ENCODE measurements at places on chromosomes 4 and X.
A peak's percentile ranks its signal among the peaks of the same experiment; 100 is the strongest.

GRCh38 chrX:56788717-56789122 lies 59.7 kb downstream of the NBDY start:
- DNase-seq: peak; percentile 81

- DNase-seq: peak; percentile 75
Measured at GRCh38 chr4:40055863-40056715, 561 bp upstream of the N4BP2 start.

- DNase-seq: no peak
Measured at GRCh38 chrX:9627922-9628321, 137.7 kb downstream of the GPR143 start.

DNA sequence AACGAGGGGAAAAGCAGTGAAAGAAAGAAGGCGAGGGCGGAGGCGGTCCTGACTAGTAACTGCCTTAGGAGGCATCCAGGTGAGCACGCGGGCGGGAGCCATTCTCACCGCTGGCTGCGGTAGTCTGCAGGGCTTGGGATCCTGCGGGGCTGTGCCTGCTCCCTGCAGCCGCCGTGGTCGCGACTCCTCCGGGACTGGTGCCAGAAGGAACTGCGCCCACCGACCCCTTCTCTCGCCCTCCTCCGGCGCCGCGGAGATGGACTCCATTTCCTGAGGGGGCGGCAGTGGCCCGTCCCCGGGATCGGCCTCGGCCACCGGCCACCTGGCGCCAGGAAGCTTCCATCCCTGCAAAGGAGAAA lies 543 bp downstream of the NFXL1 start:
- DNase-seq: peak; percentile 49

- no peak for DNase-seq
Measured at GRCh38 chrX:117910216-117910615, 206.4 kb downstream of the KLHL13 start.

- peak; percentile 89 for DNase-seq
Measured at GRCh38 chr4:106315968-106316772, at the start of the genes AIMP1 and TBCK. Gene AIMP1, plus strand, starts transcription at chr4:106316550. Its CDS starts 8,460 bp downstream, at chr4:106325010. Gene TBCK, minus strand, starts transcription at chr4:106316209. Its CDS starts 7,249 bp downstream, at chr4:106308960.

GRCh38 chr4:19720610-19721009 lies 531.1 kb upstream of the SLIT2 start:
- no peak for DNase-seq

GRCh38 chr4:117692538-117692937 lies 341.7 kb upstream of the NDST3 start:
- no peak for DNase-seq

DNA sequence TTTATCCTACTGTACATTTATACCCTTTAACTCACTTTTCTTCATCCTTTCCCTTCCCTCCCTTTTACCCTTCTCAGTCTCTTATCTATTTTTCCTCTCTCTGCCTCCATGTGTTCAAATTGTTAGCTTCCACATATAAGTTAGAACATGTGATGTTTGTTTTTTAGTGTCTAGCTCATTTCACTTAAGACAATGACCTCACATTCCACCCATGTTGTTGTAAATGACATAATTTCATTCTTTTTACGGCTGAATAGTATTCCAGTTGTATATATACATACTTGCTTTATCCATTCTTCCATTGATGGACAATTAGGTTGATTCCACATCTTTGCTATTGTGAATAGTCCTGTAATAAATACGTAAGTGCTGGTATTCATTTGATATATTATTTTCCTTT lies 7.3 kb upstream of the CXCL3 start:
- no peak for DNase-seq

GRCh38 chrX:120517936-120518335 lies 42.8 kb downstream of the CUL4B start:
- no peak for DNase-seq

DNA sequence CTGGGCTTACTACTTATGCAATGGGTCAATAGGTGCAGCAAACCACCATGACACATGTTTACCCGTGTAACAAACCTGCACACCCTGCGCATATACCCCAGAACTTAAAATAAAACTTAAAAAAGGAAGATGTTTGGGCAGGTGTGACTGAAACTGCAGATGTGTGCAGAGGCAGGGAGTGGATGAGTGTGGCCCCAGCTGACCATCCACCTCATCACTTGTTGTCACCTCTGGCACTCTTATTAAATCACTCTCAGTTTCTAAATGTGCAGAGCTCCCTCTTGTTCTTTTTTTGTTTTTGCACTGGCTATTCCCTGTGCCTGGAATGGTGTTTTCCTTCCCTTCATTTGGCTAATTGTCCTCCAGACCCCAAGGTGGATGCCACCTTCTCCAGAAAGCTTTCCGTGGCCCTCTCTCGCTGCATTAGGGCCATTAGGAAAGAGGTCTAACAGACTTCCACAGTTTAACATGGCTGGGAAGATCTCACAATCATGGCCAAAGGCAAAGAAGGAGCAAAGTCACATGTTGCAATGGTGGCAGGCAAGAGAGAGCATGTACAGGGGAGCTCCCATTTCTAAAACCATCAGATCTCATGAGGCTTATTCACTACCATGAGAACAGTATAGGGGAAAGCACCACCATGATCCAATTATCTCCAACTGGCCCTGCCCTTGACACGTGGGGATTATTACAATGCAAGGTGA lies 58.5 kb downstream of the SLC2A9 start:
- no peak for DNase-seq

DNA sequence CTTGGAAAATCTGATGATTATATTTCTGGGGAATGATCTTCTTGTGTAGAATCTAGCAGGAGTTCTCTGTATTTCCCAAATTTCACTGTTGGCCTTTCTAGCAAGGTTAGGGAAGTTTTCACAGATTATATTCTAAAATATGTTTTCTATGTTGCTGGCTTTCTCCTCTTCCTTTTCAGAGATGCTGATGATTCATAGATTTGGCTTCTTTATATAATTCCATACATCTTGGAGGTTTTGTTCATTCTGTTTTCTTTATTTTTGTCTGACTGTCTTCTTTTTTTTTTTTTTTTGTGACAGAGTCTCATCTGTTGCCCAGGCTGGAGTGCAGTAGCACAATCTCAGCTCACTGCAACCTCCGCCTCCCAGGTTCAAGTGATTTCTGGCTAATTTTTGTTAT lies 957.9 kb upstream of the SLIT2 start:
- DNase-seq: no peak

DNA sequence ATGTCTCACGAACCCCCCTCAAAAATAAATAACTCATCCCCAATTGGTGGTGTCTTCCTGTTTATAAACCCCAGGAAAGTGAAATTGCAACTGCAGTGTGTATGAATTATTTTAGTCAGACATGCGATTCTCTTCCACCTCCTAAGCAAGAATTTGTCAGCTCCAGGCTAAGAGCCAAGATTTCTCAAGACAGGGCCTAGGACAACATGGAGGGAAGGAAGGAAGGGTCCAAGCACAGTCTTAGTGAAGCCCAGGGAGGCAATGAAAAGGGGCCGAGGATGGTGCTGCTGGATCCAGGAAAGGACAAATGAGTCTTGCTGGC lies 20.0 kb downstream of the SH3KBP1 start:
- DNase-seq: no peak

DNA sequence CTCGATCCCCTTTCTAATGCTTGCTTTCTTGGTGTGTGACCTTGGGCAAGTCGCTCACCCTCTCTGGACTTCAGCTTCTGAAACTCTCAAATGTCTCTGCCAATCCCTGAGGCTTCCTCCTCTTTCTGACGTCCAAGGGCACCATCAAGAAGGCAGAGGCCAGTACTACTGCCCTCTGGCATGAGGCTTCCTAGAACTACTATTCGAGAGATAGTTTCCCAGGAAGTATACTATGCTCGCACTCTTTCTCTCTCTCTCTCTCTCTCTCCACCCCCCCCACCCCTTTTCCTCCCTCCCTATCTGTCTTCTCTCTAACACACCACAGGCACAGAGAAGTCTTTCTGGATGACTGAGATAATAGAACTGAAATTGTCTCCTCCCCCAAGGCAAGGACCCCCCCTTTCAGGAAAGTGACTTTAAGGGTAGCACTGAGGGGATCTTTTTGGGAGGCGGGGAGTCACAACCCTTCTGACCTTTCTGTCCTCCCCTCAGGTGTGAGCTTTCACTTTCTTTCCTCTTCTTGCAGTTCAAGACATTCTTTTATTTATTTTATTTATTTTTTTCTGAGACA lies 20.0 kb upstream of the BCOR start:
- no peak for DNase-seq

DNA sequence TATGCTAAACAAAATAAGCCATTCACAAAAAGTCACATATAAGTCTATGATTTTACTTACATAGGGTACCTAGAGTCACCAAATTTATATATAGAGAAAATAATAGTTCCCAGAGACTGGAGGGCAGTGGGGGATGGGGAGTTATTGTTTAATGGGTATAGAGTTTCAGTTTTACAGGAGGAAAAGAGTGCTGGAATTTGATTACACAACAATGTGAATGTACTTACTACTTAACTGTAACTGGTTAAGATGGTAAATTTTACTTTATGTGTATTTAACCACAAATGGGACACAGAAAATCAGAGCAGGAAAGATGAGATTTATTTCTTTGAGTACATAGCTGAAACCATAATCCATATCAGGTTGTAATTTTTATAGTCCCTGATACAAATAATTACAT lies 144.4 kb downstream of the TMA16 start:
- no peak for DNase-seq

DNA sequence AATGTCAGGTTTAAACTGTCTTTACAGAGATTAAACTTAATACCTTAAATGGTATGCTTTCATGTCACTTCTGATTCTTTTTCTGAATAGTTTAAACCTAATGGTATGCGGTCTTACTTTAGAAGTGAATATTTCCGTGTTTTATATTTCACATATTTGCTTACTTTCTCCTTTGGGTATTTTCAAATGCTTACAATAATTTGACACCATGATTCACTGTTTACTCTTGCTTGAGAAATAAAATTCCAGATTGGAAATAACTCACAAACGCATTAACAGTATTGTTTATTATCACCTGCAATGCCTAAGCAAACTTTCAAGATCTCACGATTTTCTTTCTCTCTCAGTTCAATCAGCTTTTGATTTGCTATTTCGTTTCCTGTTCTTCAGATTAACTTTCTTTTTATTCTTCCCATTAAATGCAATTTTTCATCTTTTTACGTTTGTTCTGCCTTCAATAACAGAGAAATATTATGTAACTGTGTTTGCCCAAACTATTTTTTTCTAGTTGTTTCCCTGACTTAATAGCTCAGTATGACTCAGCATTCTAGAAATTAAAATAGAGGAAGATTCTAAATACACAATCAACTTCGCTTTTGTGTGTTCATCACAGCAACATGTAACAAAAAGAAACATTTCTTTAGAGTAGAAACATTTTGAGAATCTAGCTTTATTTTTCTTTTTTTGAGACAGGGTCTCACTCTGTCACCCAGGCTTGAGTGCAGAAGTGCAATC lies 955.5 kb upstream of the PRKX start:
- DNase-seq: no peak

DNA sequence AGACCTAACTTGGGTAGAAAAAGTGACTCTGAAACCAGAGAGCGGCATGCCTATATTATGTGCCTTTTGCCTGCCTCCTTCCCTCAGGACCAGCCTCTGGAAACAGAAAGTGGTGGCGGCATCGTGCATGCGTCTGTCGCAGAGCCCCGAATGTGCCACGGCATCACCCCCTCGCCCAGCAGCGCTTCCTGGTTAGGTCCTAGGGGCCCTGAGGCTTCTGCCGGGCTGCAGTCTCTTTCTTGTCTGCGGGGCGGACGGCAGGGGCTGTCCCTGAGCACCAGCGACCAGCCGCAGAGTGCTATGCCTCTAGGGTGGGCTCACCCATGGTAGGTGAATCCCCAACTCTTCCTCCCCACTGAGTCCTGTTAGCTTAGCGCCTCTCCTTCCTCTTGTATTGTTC lies 68.7 kb downstream of the VSIG4 start:
- no peak for DNase-seq

DNA sequence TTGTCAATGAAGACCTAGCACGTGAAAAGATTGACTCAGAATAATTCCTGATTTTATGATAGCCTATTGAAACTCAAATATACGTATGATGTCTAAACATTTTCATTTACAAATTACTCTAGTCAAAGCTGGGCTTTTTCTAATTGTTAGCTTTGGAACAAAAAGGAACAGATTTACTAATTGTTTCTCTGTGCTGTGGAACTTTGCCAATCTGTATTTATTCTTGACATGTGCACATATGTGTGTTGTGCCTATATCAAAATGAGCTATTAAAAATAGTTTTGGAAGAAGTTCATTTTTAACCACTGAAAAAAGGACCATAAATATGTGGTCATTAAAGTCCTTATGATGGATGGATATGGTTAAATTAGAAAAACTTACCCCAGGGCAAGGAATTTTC lies 85.4 kb upstream of the PACRGL start:
- no peak for DNase-seq

- no peak for DNase-seq
Measured at GRCh38 chr4:8192748-8193738, 6.0 kb upstream of the SH3TC1 start.

GRCh38 chr4:124192544-124192943 lies 520.0 kb downstream of the ANKRD50 start:
- DNase-seq: no peak

DNA sequence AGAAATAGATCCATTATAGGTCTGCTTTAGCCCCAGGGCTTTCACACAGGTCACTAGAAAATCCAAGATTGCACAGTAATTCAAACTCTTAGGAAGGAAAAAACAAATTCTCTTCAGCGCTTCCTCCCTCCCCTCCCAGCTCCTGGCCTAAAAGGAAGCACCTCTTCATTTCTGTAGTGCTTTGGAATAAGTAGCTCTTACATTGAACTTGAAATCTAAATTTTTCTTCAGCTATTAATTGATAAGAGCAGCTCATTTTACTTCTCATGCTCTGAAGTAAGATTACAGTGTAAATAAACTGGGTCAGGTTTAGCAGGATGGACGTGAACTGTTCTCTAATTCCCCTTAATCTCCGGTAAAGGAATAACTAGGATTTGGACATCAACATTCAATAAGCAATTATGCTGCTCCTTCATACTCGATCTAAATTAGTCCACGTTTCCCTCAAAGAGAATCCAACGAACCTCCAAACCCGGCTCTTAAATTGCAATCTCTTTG lies 10.9 kb upstream of the SEL1L3 start:
- DNase-seq: no peak

DNA sequence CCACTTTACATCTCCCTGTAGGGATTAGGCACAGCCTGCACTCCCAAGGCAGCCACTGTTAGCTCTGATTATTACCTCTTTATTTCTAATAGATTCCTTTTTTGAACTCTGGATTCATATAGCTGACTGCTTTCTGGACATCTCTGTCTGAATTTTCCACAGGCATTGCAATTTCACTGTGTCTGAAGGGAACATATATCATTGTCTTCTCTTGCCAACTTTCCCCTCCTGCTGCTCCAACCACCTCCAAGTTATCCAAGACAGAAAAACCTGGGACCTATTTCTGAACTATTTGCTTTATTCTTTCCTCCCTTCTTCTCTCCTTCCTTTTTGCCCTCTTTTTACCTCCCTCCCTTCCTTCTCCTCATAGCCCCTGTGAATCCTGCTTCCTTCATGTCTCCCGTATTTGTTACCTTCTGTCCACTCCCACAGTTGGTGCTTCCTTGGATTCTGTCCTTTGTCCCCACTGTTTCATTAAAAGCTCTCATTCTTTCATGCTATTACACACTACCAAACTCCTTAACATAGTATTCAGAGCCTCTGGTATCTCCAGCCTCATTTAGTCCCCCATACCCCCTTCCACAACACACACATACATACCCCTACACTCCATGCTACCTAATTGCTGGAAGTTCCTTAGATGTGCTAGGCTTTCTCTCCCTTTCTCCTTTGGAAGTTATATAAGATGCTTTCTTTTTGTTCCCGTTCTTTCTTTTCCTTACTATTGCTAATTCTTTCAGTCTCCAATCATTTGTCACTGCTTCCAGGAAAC lies 34.7 kb downstream of the FGF2 start:
- DNase-seq: no peak

All from uterus (tissue), 4 donors.